Ascending aorta (tissue), 2 donors: ENCODE measurements at places on chromosomes 1 and 21.

DNA sequence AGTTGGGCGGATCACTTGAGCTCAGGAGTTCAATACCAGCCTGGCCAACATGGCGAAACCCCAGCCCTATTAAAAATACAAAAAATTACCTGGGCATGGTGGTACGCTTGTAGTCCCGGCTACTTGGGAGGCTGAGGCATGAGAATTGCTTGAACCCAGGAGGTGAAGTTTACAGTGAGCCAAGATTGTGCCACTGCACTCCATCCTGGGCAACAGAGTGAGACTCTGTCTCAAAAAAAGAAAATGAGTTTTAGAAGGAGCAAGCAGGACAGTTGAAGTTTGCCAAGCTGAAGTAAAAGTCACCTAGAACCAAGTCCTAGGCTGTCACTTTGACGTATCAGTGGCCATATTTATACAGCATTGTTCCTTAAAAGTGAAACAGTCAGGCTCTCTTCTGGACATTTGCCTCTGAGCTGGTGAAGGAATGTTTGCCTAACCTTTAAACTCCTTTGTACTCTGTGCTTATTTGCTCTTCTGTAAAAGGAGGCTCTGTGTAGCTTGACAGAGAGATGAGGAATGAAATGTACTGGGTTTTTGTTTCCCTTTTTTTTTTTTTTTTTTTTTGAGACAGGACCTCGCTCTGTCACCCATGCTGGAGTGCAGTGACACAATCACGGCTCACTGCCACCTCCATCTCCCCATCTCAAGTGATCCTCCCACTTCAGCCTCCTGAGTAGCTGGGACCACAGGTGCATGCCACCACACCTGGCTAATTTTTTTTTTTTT lies 2.8 kb downstream of the RAB4A start:
- DNase-seq, result no peak
- peaks cover 34% of the 10 kb centered on the region for H3K4me1 ChIP-seq
- H3K27ac ChIP-seq, result no peak overlapping the region
- no peak overlapping the region for H3K4me3 ChIP-seq
- no peaks in the 10 kb centered on the region for H3K36me3 ChIP-seq

- no peaks in the 10 kb centered on the region for H3K27me3 ChIP-seq
- peak; percentile 45 for DNase-seq
- H3K4me3 ChIP-seq, result no peak overlapping the region
- no peaks in the 10 kb centered on the region for H3K4me1 ChIP-seq
These were observed 396.6 kb downstream of the NPHP4 start for GRCh38 chr1:5595531-5596170.

GRCh38 chr1:193070386-193070753 lies 11.0 kb downstream of the RO60 start:
- H3K27me3 ChIP-seq, result no peaks in the 10 kb centered on the region
- no peak overlapping the region for H3K27ac ChIP-seq
- H3K4me1 ChIP-seq, result peaks cover 5% of the 10 kb centered on the region
- H3K4me3 ChIP-seq, result no peak overlapping the region
- no peak for DNase-seq

DNA sequence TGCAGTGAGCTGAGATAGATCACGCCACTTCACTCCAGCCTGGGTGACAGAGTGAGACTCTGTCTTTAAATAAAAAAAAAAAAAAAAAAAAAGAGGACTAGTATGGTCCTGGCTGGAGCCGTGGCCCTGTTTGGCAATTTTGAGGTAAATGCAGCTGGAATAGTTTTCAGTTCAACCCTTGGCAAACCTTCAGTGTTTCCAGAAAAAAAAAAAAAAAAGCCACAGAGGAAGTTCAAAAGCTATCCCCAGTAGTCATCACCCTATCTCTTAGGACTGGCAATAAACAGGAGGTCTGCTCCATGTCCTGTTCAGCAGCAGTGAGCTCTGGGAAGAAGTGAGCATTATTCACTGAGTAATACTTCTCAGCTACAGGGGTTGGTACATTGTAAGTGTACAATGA lies 56.8 kb upstream of the ERRFI1 start:
- H3K27me3 ChIP-seq, result no peaks in the 10 kb centered on the region
- H3K4me3 ChIP-seq, result no peak overlapping the region
- no peaks in the 10 kb centered on the region for H3K36me3 ChIP-seq
- H3K27ac ChIP-seq, result peak overlapping the region; percentile 42
